ENCODE measurements at places on chromosomes 7 and 10. TPM values are rescaled to one million over a fixed set of nuclear protein-coding genes. Genes with fewer than 3 reads are reported as not detected.

KIAA1217 gene
- polyA plus RNA-seq: 6.2 TPM

PRRT4 gene
- 1.3 TPM for polyA plus RNA-seq

ANKRD30A gene
- polyA plus RNA-seq: not detected

GRCh38 chr10:72954596-72955554 is at the start of gene PLA2G12B:
Gene PLA2G12B, minus strand, starts transcription at chr10:72954806. Its CDS starts 121 bp downstream, at chr10:72954685.
- no peak for DNase-seq

DNA sequence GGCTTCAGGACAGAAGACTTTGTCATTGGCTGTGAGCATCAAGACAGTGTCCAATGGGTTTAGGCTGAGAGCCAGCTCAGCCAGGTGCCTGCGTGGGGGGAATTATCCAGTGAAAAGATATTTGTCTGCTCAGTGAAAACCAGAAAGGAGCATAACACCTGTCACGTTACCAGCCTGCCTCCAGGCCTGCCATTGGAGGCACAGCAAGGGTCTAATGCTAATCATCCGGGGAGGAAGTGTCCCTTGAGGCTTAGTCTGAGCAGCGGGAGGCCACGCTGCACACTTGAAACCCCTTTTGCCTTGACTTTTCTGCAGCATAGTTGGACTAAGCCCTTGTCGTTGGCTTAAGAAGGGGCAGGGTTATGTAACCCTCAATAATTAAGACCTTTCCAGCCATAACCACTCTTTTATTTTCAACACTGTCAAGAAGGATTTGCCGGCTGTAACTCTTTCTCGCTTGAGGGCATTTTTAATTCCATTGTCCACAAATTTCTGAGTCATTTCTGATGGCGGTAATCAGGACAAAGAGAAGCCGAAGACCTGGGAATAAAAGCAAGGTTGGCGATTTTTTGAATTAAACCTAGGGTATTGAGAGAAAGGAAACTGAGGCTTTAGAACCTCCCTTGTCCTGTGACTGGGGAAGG is 639.6 kb upstream of the FOXK1 start:
- no peak for DNase-seq

GRCh38 chr7:18177815-18178660 is 150.4 kb upstream of the PRPS1L1 start:
- no peak for DNase-seq

DNA sequence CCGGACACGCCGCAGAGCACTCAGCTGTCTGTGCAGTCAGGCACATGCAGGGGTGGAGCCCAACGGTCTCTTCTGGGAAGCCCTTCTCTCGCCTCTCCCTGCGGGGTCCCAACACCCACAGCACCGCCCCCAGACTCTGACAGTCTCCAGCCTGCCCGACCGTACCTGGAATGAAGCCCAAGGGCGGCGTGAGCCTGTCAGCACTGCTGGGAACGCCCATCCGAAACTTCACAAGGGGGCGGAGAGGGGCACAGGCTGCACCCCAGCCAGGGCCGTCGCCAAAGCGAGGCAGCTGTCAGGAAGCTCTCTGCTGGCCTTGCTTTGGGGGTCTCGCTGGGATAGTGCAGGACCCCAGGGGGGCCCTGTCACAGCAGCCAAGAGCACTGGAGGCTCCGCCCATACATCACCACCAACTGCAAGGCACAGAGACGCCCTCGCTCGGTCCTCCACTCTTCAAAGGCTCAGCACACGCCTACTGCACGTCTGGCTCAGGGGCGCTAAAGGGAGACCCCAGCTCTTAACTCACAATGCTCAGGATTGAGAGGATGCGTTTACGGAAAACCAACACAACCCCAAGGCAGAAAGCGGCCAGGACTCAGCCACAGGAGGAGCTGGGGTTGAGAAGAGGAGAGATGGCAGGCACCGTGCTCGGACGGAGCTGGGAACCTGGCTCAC is 30.9 kb downstream of the MAD1L1 start:
- no peak for DNase-seq

DNA sequence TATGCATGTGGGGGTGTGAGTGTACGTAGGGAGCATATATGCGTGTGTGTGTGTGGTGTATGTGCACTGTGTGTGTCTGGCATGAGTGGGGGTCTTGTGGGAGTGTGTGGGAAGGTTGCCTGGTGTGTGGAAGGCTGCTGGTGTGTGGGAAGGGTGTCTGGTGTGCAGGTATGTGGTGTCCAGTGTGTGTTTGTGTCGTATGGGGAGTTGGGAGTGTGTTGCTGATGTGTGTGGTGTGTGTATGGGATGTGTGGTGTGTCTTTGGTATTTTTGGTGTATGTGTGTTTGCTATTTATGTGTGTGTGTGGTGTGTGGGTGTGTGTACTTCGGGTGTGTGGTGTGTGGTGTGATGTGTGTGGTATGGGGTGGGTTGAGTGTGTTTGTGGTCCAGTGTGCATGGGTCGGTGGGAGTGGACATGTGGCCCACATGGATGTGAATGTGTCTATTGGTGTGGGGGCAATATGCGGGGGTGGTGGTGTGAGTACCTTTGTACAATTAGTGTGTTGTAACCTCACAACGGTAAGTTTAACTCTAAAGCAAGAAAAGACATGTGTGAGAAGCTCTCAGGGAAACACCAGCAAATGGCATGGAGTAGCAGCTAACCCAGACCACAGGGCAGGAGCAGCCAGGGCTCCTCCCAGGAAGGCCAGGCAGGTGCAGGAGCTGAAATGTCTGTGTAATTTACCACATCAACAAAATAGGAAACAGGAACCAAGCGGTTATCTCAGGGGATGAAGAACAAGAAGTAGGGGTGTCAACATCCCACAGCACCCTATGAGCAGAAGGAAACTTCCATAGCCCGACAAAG is 11.9 kb downstream of the ANTXRL start:
- DNase-seq: no peak

GRCh38 chr10:24156686-24157085 is 52.3 kb upstream of the KIAA1217 start:
- no peak for DNase-seq

DNA sequence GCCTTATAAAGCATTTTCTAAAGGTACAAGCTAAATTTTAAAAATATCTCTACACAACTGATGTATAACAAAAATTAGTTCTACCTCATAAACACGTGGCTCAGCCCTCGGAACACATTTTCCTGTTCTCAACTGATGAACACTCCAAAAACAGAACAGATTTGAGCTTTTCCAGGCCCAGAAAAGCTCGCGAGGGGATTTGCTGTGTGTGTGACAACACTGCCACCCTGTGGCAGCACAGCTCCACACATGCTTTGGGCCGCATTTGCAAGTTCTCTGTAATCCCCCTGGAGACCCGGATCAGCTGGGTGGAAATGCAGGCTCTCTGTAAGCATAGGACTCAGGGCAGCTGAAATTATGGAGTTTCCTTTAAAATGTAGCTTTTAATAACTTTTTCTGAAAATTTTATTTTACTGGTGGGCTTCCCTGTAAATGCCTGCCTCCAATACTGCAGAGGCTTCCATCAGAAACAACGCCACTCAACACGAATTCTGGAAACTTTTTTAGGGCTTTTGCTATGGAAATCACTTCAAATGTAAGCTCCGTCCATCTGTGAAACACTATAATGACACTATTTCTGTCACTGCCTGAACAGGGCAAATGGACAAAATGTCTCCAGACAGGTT is 155.5 kb downstream of the COBL start:
- DNase-seq: peak; percentile 26

- DNase-seq: no peak
Measured at GRCh38 chr10:7518693-7519092, 107.9 kb upstream of the SFMBT2 start.

GRCh38 chr10:99345350-99345749 is 16.2 kb downstream of the CNNM1 start:
- DNase-seq: no peak

DNA sequence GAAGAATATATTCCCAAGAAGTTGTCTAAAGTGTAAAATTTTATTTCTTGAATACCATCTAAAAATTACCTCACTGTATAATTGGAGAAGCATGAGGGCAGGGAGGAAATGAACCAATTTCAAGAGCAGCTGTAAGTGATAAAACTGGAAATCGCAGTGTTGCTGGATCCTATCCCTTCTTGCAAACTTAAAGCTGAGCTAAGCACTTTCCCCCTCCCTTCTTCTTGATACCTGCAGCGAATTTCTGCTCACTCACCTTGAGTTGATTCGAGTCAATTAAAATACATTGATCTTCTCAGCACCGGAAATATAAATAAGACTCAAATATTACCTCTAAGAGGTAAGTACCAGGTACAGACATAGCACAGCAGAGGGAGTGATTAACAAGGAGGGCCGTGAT is 65.5 kb downstream of the ARMC3 start:
- DNase-seq: no peak
